ENCODE measurements at places on chromosomes 2 and 18.

DNA sequence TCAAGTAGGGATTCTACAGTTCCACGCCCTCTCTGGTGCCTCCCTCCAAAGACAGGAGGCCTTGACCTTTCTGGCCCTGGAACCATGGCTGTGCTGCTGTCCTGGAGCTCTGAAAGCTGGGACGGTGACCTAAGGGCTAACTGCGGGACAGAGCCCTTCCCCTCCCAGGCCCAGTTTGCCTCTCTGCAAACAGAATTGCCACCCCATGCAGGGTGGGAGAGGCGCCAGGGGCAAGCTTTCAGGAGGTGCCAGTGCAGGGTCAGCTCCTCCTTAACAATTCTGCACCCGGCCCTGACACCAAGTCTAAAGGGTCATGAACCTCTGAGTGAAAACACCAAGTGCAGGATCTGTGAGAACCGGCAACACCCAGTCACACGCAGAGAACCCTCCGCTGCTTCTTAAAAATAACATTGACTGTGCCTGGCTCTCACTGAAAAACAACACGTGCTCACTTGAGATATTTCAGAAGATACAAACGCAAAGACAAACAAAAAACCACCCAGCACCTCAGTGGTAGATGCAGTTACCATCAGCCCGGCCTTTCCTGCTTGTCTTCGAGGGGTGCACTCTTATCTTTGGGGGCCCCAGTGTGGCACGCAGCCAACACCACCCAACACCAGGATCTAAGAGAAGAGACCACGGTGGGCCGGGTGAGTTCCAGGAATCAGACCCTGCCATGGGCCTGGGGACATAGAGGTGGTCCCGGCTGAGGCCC lies 1.1 kb upstream of the SNED1 start:
- DNase-seq: no peak

GRCh38 chr2:204226305-204226880 lies 289.8 kb downstream of the ICOS start:
- DNase-seq: no peak

DNA sequence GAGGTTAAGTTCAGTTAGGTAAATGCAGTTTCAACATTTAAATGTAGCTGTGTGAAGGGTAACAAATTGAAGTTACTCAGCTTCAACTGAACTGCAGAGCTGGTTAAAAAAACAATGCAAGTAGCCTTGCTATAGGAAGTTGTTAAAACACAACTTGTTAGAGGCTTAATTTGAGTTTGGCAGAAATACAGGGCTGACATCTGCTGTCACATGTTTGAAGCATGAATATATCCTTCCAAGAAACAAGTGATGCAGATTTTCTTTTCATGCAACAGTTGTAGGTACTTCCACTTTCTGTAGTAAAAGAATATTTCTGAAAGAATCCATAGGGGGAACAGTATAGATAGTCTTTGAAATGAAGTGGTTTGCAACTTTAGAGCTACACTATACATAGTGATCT lies 208.7 kb upstream of the RASGRP3 start:
- no peak for DNase-seq

GRCh38 chr2:161166538-161167409 lies 6.5 kb downstream of the TANK start:
- DNase-seq: no peak

DNA sequence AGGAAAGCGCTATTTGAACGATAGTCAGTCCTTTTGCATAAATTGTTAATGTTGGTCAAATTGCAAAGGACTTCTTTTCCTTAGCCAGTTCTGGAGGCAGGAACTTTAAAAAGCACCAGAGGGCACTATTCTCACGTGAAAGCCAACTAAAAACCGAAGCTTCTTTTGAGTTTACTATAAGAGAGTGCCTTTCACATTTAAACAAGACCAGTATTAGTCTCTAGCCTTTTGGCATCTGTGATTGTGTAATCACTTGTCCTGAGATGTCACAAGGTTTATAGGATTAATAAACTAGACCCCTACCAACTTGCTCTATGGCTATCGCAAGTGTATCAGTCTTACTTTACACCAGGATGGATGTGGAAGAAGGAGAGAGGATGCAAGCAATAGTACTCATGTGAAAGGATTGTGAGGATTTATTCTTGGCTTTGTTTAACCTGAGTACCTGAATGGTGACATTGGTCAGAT lies 14.4 kb upstream of the STAT4 start:
- DNase-seq: no peak

- DNase-seq: no peak
These were observed 51.0 kb upstream of the EML4 start for GRCh38 chr2:42117923-42118753.

DNA sequence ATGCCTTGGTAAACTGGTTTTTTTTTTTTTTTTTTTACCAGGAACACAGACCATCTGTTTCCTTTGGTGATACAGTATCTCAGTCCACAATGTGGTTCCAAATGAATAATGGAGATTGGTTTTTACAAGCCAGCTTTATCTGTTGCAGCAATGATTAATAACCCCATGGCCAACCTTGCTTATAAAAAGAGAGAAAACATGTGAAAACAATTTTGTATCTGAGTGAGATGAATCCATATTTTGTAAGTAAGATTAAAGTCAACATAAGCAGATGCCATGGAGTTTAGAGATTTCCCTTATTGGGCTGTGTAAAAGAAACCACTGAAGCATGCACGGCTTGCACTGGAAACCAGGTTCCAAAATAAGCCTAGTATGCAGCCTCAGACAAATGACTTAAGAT lies 108.6 kb upstream of the CNTNAP5 start:
- DNase-seq: no peak

DNA sequence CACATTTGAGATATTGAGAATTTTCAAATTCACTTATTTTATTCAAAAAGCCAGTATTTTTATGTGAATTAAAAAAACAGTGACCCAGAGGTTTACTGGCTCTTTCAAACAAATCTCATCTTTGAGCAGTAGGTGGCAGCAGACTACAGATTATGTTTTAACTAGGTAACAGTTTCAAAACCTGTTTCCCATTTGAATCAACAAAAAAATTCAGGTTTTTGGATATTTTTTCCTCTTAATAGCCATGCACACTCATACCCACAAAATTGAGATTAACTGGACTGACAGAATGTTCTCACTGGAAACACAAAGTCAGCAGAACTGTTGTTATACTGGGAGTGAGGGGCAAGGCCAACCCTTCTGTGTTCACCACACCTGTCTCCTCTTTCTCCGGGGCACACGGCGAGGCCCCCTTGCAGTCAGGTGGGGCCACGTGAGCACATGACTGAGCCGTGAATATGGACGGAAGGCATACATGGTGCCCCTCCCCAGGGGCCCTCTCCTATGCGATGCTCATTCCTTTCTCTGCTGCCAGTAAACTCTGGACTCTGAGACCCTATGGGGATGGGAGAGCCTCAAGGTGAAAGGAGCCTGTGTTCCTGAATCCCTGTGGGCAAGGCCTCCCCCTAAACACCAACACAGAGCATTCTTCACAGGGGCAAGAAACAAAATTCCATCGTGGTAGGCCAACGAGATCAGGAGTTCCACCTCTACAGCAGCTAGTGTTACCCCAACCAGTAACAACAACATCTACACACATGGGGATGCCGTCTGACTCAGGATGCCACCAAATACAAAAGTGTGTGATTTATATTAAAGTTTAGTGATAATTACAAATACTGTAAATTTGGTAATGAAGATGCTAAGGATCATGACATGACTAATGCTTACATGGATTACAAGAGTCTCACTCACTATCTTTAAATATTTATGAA lies 80.4 kb downstream of the LPIN2 start:
- DNase-seq: no peak

GRCh38 chr18:11288401-11288800 lies 139.0 kb upstream of the PIEZO2 start:
- no peak for DNase-seq

DNA sequence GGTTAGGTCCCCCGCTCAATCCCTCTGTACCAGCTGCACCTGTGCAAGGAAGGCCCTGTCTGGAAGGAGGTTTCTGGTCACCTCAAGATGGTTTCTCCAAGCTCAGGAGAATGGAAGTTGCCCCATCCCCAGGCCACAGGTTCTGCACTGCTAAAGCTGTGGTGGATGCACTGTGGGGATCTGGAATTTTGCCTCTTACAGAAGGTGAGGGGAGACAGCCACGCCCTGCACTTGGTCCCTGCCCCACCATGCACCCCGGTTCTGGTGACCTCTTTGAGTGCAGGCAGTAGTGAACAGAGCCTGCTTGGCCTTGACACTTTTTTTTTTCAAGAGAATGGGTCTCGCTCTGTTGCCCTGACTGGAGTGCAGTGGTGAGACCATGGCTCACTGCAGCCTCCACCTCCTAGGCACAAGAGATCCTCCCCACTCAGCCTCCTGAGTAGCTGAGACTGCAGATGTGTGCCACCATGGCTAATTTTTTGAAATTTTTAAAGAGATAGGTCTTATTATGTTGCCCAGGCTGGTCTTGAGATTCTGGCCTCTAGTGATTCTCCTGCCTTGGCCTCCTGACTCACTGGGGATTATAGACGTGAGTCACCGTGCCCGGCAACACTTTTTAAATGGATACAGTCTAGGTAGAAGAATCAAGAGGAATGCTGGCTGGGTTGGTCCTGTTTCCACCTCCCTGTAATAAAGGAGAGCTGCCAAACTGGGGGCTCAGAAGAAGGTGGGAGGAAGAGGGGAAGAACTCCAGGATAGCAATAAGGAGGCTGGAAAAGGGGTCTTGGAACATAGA lies 5.8 kb upstream of the NT5DC4 start:
- no peak for DNase-seq

DNA sequence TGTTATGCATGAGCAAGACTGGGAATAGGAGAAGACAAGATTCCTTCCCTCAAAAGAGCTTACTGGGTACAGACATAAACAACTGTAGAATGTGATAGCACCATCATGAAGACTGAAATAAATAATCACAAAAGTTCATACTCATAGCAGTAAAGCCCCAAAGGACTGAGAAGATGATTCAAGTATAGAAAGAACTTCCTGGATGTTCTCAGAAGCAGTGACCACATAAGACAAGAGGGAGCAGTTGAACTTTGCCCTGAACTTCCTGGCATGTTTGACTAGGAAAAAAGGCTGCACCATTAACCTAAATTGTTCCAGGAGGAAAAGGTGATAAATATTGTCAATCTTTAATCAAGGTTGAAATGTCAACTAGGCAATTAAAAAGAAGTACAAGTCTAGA lies 57.8 kb upstream of the CCDC141 start:
- no peak for DNase-seq

DNA sequence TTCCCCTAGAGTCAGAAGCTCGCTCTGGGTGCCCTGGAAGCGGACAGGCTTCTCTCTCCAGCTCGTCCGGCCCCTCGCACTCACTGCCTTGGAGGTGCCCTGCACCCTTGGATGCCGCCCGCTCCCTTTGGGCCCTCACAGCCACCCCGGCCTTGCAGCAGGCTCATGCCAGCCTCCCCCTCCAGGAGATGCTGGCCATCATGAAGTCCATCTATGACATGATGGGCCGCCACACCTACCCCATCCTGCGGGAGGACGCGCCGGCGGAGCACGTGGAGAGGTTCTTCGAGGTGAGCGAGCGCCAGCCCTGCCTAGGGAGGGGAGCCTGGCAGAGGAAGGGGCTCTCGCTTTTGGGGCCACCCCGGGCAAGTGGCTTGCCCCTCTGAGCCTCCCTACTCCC lies 20.3 kb upstream of the FAHD2A start:
- no peak for DNase-seq

DNA sequence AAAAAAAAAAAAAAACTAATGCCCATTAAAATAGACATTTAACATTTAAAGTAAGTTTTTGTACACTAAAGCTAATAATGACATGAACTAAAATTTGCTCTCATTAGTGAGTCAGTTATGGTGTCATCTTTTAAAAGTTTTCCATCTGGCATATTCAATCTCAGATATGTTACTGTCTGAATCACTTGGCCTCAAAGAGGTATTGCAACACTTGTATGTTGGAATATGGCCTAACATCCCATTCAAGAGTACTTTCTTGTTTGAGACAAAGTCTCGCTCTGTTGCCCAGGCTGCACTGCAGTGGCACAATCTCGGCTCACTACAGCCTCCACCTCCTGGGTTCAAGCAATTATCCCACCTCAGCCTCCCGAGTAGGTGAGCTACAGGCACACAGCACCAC lies 169.7 kb downstream of the TMEM163 start:
- no peak for DNase-seq

DNA sequence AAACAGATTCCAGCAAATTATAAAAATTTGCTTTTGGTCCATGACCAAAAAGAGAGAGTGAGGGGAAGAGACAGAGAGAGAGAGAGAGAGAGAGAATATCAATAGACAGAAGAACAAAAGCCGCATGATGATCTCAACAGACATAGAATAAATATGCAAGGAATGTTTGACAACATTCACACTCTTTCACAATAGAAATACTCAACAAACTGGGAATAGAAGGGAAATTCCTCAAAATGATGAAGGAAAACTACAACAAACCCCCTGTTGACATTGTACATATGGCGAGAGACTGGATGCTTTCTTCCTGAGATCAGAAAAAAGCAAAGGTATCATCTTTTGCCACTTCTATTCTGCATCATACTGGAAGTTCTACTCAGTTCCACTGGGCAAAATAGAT lies 309.7 kb downstream of the RAD51AP2 start:
- DNase-seq: no peak

DNA sequence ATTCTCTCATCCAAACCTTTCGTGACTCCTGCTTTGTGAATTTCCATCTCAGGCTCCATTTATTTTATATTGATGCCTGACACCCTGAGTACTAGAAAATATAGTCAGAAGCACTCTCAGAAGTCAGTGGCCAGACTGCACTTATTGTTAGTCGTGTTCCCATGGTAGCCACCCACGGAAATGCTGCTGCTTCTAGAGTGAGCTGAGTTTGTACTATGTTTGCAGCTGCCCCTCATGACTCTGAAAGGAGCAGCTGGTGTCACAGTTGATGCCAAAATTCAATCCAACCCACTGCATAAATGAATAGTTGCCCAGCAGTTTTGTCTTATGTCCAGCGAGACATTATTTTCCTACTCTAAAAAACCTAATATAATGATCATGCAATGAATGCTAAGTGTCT lies 265.2 kb upstream of the SPHKAP start:
- DNase-seq: no peak

DNA sequence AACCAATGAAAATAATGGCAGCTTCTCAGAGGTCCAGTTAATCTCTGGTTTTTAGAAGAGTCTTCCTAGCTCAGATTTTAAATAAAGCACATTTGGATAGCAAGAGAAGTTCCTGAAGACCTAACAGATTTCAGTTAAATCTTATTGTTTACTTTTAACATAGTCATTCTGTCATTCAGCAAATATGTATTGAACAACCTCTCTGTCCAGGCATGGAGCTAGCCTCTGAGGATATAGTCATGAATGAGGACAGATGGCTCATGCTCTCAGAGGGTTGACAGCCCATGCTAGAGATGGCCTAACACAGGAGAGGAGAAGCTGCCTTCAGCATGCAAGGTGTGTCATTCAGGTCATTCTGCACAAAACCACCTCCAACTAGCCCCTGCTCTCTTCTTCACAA lies 6.2 kb downstream of the CCBE1 start:
- DNase-seq: no peak

Measured in activated CD8-positive, alpha-beta memory T cell treated with anti-CD3 and anti-CD28 coated beads for 1 hour (primary cell).